ENCODE measurements at places on chromosomes 11 and 22.
A peak's percentile ranks its signal among the peaks of the same experiment; 100 is the strongest.

GRCh38 chr22:44522526-44523170, 24.6 kb upstream of the RTL6 start:
- no peak for DNase-seq

DNA sequence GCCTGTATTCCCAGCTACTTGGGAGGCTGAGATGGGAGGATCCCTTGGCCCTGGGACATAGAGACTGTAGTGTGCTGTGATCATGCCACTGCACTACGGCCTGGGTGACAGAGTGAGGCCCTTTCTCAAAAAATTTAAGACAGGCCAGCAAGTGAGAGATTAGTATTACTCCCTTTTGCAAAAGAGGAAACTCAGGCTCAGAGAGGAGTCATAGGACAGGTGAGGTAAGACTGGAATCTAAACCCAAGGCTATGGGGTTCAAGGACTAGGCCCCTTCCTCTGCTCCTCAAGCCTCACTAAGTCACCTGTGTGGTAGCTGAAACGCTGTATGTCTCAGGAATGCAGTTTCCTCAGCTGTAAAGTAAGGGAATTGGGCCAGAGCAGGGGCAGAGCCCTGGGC, 1.6 kb upstream of the P2RY2 start:
- DNase-seq, result no peak

- DNase-seq, result no peak
Observed at GRCh38 chr11:1404461-1405185, 14.9 kb downstream of the BRSK2 start.

- no peak for DNase-seq
Observed at GRCh38 chr11:100105982-100106358, 581.1 kb upstream of the ARHGAP42 start.

DNA sequence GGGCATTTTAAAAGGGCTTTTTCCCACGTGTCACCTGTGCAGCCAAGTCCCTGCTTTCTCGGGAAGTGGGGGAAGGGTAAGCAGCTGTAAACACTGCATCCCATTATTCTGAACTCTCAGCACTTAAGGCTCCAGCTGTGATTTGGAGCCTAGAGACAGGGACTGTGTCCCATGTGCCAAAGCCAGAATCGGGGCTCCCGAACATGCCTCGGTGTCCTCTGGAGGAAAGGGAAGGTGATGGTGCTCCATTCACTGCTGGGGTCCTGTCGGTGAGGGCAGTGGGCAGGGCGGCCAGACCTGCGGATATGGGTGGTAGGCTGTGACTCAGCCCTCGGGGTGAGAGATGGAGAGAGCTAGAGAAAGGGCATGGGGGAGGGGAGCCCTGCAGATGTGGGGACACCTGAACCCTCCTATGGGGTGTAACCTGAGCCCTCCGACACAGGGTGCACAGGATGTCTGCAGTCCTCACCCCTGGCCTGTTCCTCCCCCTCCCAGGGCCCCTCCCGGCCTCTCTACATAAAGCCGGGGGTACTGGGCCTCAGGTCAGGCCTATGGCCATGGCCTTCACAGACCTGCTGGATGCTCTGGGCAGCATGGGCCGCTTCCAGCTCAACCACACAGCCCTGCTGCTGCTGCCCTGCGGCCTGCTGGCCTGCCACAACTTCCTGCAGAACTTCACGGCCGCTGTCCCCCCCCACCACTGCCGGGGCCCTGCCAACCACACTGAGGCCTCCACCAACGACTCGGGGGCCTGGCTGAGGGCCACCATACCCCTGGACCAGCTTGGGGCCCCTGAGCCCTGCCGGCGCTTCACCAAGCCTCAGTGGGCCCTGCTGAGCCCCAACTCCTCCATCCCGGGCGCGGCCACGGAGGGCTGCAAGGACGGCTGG, 31.8 kb downstream of the CAPN1 start:
- no peak for DNase-seq

DNA sequence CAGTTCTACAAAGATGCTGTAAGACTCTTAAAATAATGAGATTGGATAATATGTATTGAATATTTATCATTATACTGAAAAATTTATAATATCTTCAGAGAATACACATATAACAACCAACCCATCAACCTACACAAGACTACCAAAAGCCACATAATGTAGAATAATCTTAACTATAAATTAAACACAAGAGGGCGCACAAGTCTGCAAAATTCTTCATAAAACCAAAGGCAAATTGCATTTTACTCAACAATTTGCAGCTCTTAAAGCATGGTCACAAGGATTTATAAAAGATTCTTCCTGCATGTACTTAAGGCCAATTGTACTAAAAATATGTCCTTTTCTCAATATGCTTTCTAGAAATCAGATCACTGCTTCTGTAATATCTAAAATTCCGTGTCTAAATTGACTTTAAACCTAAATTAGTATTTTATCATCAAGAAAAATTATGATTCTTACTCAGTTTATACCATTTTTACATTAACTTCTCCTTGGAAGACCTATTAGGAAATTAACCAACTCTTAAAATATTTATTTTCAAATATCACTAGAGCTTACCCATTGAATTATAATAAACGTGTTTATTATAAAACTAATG, 79.0 kb downstream of the TTC28 start:
- no peak for DNase-seq

DNA sequence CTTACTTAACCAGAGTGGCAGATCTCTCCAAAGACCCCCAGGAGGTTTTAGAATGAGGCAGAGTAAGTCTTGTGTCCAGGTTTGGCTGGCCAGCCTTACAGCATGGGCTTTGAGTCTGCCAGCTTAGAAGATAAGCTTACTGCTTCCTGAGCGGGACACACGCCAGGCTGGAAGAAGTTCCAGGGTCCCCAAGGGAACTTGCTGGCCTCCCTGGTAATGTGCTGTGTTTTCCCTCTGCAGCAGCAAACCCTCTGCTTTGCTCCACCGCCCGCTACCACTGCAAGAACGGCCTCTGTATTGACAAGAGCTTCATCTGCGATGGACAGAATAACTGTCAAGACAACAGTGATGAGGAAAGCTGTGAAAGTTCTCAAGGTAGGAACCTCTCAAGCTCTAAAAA, 154.2 kb downstream of the LDLRAD3 start:
- no peak for DNase-seq

DNA sequence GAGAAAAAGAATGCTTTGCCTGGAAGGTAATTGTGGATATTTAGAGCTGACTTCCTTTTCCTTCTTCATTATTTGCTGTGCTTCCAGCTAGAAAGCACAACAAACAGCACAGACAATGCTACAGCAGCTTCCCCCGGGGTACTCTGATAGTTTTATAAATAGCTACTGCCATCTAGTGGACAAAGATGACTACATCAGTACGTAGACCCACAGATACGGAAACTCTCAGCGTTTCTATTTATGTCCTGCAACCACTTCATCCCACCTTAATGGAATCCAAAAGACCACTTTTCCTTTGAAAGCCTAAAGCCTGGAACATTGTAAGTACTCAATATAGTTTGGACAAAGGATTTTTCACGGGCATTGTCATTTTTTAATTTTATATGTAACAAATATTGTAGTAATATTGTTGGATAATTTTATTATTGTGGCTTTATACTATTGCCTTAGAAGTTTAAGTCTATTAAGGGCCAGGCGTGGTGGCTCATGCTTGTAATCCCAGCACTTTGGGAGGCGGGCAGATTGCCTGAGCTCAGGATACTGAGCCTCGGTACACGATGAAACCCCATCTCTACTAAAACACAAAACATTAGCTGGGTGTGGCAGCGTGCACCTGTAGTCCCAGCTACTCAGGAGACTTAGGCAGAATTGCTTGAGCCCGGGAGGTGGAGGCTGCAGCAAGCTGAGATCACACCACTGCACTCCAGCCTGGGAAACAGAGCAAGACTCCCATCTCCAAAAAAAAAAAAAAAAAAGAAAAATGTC, 7.5 kb downstream of the HSPA8 start:
- no peak for DNase-seq

- peak; percentile 19 for DNase-seq
Observed at GRCh38 chr22:42368379-42369249, 63.6 kb downstream of the NFAM1 start.

DNA sequence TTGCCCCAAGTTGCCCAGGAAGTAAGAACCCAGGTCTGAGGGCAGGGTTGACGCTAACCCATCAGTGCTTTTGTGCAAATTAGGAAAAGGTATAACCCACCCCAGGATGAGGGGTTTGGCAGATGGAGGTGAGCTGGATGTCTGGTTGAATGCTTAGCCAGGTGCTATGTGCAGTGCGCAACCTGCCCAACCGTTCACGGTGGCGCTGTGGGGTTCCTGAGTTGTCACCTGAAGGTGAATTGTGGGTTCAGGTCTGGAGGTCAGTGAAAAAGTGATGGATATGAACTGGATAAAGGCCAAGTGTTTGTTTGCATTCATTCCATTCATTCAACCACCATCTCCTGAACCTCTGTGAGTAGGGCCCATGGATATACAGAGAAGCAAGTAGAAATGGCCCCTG, 14.3 kb upstream of the LGALS2 start:
- DNase-seq, result no peak

- no peak for DNase-seq
Observed at GRCh38 chr11:2843551-2843950, 42.0 kb downstream of the CDKN1C start.

- no peak for DNase-seq
Observed at GRCh38 chr11:69703768-69704507, at the start of gene FGF19. FGF19 (minus strand) TSS chr11:69704022; CDS start chr11:69703876, 146 bp downstream.

DNA sequence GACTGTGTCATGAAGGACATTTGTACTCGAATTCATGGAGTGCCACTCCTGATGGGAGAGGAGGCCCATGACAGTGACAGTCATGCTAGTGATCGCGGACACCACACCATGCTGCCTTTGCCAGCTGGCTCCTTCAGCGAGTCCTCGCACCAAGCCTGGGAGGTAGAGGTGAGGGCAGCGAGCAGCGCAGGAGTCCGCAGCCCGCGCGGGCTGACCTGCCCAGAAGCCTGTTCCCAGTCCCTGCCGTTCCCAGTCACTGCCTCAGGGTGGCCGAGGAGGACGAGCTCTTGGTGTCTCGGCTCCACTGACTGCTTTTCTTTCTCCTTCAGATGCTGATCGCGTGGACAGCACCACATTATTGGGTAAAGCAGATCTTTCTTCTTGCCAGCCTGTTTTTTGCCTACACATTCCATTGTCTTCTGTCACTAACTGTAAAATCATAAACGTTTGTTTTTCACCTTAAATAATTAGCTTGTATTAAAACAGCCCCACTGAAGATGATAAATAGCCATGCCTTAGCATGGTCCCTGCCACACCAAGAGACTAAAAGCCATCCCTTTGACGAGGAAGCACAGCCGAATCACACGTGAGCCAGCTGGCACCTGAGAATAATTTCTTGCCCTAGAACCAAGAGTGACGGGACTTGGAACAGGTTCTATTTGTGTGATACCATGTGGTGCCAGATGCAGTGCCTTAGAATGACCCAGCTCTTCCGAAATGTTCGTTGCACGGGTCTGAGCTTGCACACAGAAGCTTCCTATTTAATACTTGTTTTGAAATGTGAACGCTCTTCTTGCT, 25.5 kb downstream of the FAM118A start:
- DNase-seq, result no peak

DNA sequence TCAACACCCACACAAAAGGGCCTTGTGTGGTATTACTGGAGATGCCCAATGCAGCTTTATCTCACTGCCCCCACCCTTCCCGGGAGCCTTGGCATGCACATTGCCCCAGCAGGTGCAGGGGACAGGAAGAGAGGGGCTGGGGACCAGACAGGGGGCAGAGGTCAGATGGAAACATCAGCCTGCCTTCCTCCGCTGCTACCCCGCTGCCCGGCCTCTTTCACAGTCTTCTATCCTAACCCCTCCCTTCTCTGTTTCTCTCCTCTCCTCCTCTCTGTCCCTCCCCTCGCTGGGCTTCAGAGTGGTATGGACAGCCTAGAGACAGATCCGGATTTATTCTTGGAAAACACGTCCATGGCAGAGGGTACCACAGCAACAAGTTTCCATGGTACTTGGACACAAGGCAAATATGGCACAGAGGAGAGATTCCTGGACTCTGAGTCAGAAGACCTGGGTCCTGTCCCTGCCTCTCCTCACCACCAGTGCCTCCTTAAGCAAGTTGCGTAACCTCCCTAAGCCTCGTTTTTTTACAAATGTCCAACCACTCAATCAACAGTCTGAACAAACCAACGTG, 8.3 kb upstream of the IGSF9B start:
- no peak for DNase-seq

- no peak for DNase-seq
Observed at GRCh38 chr11:94815705-94816344, 47.7 kb downstream of the AMOTL1 start.

- DNase-seq, result no peak
Observed at GRCh38 chr11:92556431-92556830, 331.8 kb downstream of the FAT3 start.

DNA sequence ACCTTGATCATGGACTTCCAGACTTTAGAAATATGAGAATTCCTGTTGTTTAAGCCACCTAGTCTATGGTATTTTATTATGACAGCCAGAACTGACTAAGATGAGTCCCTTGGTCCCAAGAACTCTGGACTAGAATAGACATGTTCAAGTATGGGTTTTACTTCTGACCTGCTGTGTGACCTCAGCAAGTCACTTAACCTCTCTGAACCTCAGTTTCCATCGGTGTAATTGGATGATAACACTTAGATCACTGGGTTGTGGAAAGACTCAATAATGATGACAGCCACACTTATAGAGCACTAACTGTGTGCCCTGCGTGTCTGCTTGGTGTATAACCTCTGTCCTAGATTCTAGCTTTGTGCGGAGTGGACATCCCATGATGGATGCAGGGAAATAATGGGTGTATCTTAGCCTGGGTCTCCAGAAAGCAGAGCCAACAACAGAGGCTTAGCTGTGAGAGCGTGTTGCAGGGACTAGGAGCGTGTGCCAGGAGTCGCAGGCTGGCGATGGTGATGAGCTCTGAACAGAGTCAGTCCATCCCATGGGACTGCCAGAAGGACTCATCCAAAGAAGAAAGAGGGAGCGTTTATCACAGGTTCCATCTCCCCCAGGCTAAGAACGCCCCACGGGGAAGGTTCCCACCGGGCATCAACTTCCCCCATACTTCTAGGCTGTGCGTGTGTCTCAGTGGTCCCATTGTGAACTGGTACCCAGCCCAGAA, 93.2 kb upstream of the TP53I11 start:
- DNase-seq, result no peak

DNA sequence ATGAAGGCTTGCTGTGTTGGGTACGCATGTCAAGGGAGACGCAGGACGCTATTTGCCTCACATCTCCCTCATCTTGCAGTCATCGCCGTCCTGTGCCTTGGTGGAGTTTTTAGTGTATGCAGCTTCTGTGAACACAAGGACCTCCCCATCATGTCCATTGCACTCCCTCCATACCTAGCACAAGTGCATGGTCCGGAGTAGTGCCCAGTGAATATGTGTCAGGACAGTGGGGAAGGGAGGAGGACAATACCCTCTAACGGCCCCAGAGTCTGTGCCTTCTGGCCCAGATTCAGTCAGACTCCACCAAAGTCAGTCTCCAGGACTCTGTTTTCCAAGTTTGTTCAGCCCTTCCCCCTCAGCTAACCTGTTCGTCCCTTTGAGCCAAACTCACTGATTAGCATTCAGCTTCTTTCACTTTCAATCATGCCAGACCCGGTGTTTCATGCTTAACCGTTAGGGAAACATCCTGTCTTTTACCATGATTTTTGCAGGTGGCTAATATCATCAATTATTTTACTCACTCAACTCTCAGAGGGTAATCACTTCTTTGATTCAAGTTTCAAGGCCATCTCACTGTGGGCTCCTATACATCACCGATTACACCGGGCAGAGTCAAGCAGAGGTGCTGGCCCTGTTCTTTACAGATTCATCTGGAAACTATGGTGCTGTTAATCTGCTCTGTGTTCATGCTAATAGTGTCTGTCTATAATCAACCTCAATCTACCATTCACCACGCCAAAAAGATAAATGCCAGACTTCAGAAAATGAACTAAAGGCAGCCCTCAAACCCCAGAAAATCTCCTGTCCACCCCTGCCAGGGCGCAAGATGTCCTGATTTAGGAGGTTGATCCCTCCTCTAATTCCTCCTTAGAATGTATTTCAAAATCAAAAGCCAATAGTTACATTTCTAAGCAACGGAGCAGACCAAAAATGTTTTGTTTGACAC, 156.5 kb downstream of the RRAS2 start:
- DNase-seq, result no peak
